SHP77 (cell line): ENCODE measurements at places on chromosomes 3 and 15.

DNA sequence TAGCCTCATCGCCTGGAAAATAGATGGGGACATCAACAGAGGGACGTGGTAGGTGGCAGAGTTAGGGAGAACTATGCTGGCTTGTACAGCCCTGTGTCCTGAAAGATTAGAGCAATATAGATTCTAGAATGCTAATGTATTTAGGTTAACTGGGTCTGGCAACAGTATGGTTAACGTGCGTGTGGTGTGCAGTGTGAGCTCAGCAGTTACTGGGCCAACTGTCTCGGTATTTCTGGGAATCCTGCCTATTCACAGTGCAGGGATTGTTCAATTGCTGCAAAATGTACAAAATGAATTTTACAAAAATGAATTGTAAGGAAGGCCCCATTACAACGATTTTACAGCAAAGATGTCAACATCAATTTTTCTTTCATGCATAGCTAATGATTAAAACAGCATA lies 20.6 kb downstream of the MEIS2 start:
- DNase-seq: no peak

- DNase-seq: no peak
These were observed 28.9 kb downstream of the TPM1 start for GRCh38 chr15:63071288-63071909.

DNA sequence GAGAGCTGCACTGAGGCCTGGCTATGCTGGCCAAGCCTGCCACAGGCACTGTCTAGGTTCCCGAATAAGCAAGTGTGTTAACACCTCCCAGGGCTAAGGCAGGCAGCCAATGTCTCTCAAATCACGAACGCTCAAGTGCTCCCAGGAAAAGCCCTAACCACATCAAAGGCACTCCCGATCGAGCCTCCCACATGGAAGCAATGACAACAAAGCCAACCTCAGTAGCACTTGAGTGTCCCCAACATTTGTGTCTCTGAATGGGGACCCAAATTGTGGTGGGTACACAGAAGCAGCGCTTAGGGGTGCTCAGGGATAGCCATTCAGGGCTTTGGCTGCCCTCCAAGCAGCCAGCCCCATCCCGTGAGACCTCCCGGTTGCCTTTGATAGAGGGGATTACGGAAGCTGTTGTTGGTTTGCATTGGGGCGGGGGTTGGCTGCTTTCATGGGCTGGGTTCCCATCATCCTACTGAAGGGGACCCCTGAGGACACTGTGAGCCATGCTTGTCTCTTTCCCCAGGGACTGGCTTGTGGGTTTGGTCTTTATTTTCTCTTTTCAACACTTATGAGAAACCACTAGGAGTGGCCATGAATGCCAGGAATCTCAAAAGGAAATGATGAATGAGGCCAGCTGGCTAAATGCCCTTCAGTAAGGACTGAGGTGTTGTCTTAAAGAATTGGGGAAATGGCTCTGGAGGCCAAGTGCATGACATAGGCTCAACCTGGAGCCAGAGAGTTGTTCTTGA lies 234.1 kb upstream of the FEZF2 start:
- no peak for DNase-seq

DNA sequence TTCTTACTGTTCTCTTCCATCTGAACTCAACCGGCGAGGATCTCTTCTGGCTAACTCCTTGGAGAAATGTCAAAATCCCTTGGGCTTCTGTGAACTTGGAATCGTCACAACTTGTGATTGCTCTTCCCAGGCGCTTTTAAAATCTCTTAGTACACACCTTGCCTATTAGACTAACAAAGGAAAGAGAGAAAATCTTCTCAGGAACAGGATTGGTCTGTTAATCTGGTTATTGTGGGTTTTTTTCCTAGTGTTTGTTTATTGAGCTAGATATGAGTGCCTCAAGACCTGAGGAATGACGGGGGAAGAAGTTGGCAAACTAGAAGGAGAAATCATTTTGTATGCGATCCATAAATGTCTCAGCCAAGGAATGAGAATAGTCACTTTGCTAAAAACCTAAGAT lies at the start of gene ATP13A5:
ATP13A5 (minus strand) TSS at position 48 of the 400 bp plus-strand sequence; CDS start at position 20, 28 bp downstream.
- no peak for DNase-seq

DNA sequence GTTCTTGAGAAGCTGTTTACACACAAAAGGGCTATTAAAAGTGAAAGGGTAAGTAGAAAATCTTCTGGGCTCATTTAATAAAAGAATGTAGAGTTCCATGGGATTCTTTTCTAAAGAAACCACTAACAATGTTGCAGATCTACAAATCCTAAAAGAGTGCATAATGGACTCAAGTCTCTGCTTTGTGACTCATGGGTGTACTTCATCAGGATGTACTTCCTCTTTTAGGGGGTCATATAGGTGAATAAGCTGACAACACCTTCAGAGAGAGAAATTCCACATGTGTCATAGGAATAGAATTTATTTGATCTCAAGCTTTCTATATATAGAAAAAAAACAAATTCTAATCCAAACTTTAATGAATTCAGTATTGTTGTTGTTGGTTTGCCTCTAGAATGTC lies 355.5 kb downstream of the TIGIT start:
- no peak for DNase-seq
